Thymus (tissue), 14 donors: ENCODE measurements at places on chromosomes 2 and 18. TPM values are rescaled to one million over a fixed set of nuclear protein-coding genes. Genes with fewer than 3 reads are reported as not detected.

DNA sequence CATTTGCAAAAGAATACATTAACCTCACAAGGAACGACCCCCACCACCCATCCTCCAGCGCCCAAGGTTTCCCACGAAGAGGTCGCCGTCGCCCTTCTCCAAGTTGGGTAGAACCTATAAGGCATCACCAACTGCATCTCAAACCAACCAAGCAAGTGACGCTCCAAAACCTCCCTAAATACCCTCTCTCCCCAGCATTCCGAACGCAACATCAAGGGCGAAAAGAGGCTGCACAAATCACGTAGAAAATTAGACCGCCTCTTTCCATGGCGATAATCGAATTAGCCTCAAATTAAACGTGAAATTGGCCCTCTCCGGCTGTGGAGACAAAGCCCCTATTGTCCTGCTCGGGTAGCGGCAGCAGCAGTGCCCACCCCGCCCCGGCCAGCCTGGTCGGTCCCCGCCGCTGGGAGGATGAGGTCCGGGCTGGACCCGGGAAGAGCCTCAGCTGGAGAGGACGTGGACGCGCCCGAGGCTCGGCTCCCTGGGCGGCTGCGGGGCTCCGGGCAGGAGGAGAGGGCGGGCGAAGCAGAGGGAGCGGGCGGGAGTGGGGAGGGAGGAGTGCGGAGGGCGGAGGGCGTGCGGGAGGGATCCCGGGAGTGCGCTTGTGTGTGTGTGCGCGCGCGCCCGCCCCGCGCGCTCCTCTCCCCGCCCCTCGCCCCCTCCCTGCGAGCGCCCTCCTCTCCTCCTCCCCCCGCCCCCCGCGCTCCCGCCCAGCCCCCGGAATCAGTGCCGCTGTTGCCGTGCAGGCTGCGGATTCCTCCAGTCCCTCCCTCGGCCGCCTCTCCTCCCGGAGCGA, at the start of gene SPTBN1:
SPTBN1 (plus strand) TSS at position 765 of the 799 bp plus-strand sequence. CDS start 70,092 bp downstream, outside the sequence.
- peak; percentile 38 for DNase-seq

- DNase-seq = no peak
These were observed 215.6 kb upstream of the NABP1 start for GRCh38 chr2:191462370-191462769.

LRP1B gene
- total RNA-seq = 0.28 TPM

- DNase-seq = no peak
These were observed 86.7 kb upstream of the ATP8B1 start for GRCh38 chr18:57889841-57890240.

DNA sequence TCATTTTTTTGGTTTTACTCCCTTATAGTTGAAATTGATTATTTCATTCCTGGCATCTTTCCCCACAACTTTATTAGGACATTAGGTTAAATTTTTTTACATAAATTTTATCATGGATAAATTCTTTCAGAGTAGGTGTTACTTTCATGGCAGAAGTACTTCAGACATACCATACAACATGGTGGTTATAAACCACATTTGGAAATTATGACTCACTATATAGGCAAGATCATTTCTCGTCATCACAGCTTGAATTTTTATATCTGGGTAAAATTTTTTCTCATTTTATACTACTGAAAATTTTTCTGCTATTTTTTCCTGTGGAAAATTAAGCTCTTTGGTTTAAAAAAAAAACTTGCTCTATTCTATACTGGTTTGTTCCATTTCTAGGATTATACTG, 111.9 kb upstream of the COL5A2 start:
- DNase-seq = no peak

GRCh38 chr18:27964811-27965210, 212.1 kb downstream of the CDH2 start:
- no peak for DNase-seq

ATG4B gene
- total RNA-seq = 30.9 TPM

GRCh38 chr2:71951718-71952404, 195.8 kb downstream of the CYP26B1 start:
- DNase-seq = no peak

TXNDC2 gene
- total RNA-seq = not detected

SNORC gene
- 1.4 TPM for total RNA-seq

C2orf15 gene
- 1.8 TPM for total RNA-seq

RAD51AP2 gene
- not detected for total RNA-seq

EEF1B2 gene
- total RNA-seq = 960 TPM

LCT gene
- 1.1 TPM for total RNA-seq

- DNase-seq = no peak
These were observed 917 bp downstream of the MPPE1 start for GRCh38 chr18:11906926-11907874.

- no peak for DNase-seq
These were observed 23.5 kb upstream of the LAPTM4A start for GRCh38 chr2:20074901-20075300.

GRCh38 chr2:224523626-224524577, 61.3 kb downstream of the CUL3 start:
- DNase-seq = no peak

DNA sequence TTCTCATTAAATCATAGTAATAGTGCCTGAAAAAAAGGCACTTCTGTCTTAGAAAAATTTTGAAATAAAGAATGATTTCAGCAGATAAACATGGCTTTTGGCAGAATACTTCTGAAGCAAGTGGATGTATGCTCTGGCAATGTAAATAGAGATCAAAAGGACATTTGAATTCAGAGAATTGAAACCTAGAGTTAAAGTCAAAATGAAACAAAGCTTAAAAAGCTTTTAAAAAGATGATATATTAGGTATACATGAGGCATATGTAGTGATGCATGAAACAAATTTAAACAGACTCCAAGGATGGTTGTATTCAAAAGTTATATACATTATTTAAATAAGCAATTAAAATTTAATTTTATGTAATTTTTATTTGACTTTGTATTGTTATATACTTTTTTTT, 1344.5 kb upstream of the TMEFF2 start:
- DNase-seq = no peak

DNA sequence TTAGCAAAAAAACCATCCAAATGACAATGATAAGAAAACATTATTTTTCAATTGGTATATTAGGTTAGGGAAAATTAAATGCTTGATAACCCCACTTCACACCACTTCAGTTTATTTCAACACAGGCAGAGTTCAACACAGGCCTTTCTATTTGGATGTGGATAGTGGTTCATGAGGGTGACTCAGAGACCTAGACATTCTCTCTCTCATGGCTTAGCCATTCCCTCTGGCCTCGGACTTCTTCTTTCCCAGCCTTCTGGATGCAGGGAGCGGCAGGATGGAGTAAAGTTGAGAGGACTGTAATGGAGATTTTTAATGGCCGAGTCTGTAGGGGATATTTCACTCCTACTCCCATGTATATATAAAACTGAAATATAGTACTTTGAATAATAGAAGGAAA, 109.7 kb downstream of the CTNNA2 start:
- no peak for DNase-seq

- DNase-seq = no peak
These were observed 32.4 kb upstream of the TMEM131 start for GRCh38 chr2:98028101-98028561.

DNA sequence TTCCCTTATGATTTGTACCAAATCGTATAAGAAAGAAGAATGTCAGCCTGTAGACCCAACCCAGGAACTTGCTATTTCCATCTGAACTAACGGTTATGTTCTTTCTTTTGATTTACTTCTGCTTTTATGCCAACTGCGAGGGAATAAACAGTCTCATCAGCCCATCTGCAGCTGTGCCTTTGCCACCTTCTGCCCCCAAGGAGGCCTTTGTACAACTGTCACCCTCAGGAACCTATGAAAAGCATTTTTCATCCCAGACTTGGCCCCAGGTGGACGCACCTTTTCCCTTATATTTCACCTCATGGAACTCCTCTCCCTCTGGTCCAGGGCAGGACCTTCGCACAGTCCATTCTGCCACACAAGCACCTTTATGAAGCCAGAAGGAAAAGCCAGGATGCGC, 109.8 kb downstream of the AOX1 start:
- DNase-seq = peak; percentile 68

- DNase-seq = peak; percentile 48
These were observed 21.7 kb upstream of the NRP2 start for GRCh38 chr2:205660521-205661124.

GRCh38 chr2:207044379-207045362, 105.4 kb downstream of the CPO start:
- DNase-seq = no peak

SDC1 gene
- total RNA-seq = 6.8 TPM

GRCh38 chr2:169272010-169272409, 90.3 kb downstream of the LRP2 start:
- DNase-seq = no peak

GRCh38 chr18:59517446-59518165, 158.5 kb upstream of the LMAN1 start:
- no peak for DNase-seq

GRCh38 chr2:84494070-84494469, 22.2 kb upstream of the DNAH6 start:
- no peak for DNase-seq

DNA sequence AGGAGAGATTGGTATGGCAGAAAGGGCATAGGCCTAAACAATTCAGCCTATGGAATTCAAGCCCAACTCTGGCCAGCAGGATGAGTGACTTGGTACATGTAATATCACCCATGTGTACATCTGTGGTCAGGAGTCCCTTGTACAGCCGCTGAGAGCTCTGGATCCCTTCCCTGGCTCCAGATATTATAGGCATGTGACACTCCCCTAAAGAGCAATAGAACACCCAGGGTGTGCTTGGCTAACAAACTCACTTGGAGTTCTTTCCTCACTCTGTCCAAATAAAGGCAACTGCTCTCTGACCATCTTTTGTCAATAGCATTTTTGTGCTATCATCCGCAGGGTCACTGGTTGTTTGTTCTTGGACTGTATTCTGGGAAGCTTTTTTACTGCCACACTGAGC, 197.4 kb upstream of the NCKAP5 start:
- DNase-seq = no peak

DNA sequence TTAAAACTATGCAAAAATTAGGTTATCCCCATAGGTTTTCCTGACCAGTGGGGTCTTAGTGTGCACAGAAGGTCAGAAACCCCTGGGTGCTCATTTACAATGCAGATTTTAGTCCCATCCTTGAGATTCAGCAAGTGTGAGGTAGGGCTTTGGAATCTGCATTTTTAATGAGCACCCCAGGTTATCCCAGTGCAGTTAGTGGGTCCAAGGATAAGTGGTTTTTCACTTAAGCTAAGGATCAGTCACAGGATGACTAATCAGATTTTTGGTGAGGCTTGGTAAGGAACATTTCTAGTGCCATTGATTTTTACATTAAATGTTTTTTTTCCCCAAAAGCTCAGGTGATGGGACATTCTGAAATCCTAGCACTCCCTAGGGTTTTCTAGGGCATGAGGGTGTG, 50.7 kb upstream of the MGAT5 start:
- no peak for DNase-seq

GRCh38 chr18:40133253-40133652, 1821.8 kb upstream of the PIK3C3 start:
- no peak for DNase-seq

BMP10 gene
- total RNA-seq = 0.14 TPM

- peak; percentile 73 for DNase-seq
These were observed 39.9 kb upstream of the DARS1 start for GRCh38 chr2:136025057-136025973.

- DNase-seq = no peak
These were observed 93.8 kb upstream of the SLC8A1 start for GRCh38 chr2:40545645-40546044.

- DNase-seq = no peak
These were observed 11.5 kb upstream of the SNED1 start for GRCh38 chr2:240986787-240987411.

ARHGAP28 gene
- total RNA-seq = 4.7 TPM

GRCh38 chr2:65092791-65093190, 36.6 kb downstream of the CEP68 start:
- DNase-seq = no peak

DNA sequence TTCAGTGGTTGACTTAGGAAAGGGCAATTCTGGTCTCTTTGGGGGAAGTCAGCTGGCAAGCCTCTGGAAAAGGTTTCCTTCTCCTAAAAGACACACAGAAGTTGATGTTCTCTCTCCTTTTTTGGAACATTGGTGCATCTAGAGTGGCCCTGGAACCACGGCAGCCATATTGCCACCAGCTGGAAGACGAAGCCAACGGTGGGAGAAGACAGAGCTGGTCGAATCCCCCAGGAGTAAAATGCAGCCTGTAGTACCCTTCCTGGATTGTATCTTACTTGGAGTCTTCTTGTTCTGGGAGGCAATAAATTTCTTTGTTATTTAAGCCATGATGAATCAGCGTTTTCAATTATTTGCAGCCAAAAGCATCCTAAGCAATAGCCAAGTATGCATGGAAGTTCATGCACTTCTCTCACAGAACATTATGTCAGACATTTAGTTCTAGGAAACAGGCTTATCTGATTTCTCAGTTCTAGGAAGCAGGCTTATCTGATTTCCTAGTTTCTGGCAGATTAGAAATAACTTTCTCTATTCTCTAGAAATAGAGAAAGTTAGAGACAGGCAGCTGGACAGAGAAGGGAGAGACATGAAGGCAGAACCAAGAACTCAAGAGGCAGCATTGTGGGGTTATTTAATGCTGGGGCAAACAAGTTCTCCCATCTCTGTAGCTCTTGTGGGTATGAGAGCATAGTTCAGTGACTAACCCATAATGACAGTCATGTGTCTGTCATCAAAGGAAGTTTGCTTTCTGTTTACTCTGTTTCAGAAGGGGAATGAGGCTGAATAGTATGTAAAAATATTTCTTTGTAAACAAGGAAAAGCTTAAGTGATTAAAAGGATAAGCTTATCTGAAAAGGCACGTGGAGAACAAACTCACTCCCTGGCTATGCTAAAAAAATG, 40.5 kb upstream of the NABP1 start:
- peak; percentile 34 for DNase-seq

DNA sequence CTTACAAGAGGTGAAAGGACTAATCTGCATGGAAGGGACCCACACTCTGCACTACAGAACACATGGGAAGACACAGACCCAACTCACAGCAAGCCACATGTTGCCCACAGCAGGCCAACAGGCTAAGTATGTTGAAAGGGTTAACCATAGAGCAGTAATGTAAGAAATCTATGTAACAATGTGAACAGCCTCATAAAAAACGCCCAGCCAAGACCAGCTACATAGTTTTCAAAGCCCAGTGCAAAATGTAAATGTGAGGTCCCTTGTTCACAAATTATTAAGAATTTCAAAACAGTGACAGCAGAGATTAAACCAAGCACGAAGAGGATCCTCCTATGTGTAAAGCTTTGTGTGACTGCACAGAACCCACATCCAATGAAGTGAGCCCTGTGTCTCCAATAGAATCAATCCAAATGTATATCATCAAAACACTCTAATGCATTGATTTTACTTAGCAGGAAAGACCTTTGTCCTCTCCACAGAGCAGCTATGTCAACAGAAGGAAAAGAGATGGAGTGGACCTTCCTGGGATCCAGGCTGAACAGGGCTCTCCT, 210.1 kb downstream of the AGPS start:
- no peak for DNase-seq

DNA sequence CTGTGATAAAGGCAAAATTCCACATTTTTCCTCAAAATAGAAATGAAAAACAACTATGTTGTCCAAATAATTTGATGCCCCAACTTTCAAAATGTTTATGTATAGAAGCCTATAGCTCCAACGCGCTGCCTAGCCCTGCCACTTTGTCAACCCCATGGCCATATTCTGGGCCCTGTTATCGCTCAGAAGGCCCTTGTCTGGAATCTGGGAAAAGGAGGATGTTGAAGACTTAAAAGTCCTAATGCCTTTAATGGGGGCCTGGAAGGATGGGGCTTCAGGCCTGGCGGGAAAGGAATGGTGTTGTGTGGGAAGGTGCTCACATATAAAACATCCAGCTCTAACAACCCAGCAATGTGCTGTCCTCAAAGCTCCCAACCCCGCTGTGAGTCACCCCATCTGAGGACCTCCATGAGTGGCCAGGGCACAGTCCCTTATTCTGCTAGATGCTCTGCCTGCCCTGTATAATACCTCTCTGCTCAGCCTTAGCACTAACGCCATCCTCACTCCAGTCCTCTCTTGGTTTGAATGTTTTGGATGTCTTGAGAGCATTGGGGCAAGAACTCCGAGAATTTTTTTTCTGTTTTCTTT, 86.0 kb downstream of the ACSL3 start:
- no peak for DNase-seq
